ENCODE measurements at places on chromosomes 16 and 17. TPM values are rescaled to one million over a fixed set of nuclear protein-coding genes. Genes with fewer than 3 reads are reported as not detected.

- DNase-seq = no peak
Measured at GRCh38 chr16:2210386-2211365, at the start of gene BRICD5. BRICD5 (minus strand) TSS chr16:2210863; CDS start chr16:2210833, 30 bp downstream.

DNA sequence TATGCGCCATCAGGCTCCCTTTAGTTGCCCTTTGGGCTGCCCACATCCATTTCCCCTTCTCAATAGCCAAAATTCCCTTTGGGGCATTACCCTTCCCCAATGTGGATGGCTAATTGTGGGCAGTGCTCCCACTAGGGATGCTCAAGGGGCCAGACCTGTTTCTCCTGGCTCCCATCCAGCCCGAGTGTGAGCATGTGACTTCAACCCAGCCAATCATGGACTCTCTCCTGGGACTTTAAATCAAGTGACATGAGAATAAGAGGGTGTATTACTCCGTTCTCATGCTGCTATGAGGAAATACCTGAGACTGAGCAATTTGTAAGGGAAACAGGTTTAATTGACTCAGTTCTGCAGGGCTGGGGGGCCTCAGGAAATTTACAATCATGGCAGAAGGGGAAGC is 60.9 kb upstream of the WSB1 start:
- DNase-seq = no peak

- DNase-seq = no peak
Measured at GRCh38 chr16:5323284-5324141, 225.9 kb upstream of the EEF2KMT start.

- DNase-seq = no peak
Measured at GRCh38 chr16:53172517-53172916, 117.7 kb downstream of the CHD9 start.

GRCh38 chr16:67163164-67163998 is 1.2 kb upstream of the HSF4 start:
- no peak for DNase-seq

DNA sequence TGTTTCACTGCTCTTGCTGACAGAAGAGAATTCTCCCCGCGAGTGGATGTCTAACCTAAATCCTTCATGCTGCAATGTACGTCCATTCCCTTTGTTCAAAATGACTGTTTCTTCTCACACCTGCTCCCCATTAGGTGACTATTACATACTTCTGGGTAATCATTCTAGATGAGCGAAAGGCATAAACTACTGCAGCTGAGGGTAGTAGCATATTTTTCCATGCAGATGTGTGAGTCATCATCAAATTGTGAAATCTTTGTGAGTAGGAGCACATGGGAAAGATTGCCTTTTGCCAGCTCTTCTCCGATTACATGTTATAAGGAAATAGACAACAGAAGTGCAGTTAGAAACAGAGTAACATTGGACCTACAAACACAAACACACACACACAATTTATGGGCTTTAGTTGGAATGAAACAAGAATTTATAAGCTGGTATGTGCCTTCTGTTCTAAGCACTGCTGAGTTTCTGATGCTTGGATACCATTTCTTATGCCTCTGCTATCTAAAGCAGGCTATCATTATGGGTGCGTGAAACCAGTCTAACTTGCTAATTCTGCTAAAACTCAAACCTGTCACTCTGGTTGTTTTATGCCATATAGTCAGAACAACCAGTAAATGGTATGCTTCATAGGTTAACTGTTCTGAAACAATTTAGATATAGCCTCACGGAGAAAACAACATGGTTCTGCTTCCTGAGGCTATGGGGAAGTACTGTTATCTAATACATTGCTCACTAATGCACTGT is 346.9 kb upstream of the PSMD7 start:
- no peak for DNase-seq

- DNase-seq = no peak
Measured at GRCh38 chr17:45172541-45173286, 11.0 kb downstream of the HEXIM2 start.

DNA sequence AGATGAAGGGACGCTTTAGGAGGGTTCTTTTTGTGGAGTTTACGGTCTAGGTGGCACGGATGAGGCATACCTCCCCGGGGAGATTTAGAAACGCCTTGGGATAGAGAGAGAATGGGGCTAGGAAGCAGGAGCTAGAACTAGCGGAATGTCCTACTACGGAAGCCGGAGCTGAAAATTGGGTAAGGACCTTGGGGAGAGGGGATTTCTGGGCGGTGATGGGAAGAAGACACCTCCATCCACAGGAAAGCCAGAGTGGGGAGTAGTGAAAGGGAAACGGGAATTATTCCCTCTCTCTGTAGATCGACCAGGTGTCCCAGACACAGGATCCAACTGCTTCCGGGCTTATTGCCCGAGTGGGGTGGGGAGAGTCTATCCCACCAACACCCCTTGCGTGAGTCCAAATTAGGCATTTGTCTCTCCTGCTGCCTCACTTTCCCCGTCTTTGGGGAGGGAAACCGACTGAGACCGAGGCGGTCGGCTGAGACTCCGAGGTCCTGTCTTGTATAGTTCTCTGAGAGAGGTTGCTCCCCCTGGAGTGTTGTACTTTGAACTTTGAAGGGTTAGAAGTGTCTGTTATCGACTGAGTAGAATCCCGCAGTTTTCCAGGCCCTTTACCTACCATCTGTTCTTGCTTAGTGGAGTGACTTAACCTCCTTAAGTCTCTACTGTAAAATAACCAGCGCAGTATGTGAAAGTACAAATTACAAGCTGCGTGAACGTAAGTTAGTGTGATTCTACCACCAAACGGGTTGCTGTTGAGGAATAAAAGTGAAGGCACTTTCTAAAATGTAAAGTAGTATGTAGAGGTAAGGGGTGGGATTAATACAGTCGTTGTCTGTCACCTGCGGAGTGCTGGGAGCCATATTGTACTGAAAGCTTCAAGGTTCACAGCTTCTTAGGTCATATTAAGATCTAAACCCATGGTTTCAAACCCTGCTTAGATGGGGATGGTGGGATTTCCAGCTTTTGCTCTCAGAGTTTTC is 1.0 kb downstream of the RSPRY1 start:
- DNase-seq = no peak

DNA sequence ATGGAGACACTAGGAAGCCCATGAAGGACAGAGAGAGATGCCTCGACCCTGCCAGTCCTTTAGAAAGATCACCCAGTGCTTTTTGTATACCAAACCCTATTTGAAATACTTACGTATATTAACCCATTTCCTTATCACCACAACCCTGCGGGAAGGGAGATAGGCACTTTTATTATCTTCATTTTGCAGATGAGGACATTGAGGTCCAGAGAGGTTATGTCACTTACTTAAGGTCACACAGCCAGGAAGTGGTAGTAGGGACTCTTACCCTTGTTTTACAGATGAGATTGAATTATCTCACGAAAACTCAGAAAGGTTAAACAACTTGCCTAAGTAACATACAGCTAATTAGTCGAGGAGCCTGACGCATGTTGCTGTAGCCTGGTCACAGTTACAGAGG is 38.2 kb downstream of the IL4R start:
- DNase-seq = no peak

GRCh38 chr16:59210955-59211541 is 476.9 kb upstream of the GOT2 start:
- DNase-seq = no peak

DNA sequence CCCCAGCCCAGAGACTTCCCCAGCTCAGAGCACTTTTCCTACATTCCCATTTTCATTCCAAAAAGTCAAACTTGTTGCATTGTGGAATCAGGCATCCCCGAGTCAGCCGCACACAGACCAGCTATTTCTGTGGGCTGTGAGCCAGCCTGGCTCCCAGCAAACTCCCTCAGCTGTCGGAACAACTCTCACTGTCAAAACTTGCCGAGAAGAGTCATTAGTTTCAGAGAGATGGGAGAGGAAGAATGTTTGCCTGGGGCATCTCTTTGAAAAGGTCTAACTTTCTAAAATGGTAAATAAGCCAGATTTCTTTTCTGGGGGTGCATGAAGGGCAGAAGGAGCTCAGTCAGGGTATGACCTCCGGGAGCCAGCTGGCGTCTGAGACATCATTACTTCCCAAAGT is 280.0 kb downstream of the TMEM114 start:
- no peak for DNase-seq

DNA sequence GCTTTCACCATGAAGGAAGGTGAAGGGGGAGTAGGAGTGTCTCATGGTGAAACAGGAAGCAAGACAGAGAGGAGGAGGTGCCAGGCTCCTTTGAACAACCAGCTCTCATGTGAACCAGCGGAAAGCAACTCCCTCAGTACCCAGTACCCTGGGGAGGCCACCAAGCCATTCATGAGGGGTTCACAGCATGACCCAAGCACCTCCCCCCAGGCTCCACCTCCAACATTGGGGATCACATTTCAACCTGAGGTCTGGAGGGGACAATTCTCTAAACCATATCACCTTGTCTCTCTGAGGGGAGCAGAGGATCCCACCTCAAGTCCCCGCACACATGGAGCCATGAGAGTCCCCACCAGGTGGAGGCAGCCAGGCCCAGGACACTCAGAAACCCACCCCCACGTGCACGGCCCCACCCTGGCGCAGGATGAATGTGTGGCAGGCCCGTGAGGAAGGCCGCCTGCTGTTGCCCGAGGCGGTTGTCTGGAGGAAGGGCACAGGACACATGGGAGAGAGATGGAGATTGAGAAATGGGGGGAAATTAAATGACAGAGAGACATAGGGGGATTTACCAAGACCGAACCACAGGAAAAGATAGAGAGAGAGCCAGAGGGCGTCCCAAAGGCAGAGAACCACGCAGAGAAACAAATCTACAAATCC is 85.9 kb downstream of the TMEM132E start:
- DNase-seq = no peak

GRCh38 chr16:819336-820043 is 19.0 kb upstream of the GNG13 start:
- peak; percentile 56 for DNase-seq

DNA sequence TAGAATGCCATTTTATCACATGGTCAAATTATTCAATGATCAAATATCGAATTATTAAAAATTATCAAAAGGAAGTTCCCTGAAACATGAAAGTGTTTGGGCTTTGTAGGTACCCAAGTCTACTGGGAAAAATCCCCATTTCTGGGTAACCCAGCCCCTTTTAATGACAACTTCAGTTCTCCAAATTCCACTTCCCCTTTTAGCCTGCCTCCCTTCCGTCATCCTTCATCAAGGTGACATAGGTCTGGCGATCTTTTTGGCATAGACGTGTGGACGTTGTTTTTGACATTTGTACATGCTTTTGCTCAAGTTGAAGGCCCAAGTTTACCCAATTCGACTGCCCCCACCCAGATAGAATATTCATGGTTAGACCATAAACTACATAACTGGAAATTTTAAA is 660.9 kb downstream of the MAF start:
- no peak for DNase-seq

DNA sequence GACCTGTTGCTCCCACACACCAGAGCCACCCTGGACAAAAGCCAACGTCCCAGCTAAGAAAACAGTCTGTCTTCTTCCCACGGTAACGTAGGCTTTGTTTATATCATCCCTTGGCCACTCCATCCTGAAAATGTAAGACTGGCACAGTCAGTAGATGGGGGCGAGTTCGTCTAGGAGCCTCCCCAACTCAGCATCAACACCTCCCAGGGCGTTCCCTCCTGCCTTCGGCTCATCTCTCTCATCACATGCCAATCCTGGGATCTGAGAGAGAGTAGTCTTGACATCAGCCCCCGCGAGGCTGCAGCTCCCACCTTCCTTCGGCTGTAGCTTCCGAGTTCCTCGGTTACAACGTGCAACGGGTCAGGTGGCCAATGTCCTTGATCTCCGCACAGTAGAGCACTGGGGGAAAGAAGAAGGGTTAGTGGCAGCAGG is 894 bp downstream of the RNF227 start:
- DNase-seq = no peak

DNA sequence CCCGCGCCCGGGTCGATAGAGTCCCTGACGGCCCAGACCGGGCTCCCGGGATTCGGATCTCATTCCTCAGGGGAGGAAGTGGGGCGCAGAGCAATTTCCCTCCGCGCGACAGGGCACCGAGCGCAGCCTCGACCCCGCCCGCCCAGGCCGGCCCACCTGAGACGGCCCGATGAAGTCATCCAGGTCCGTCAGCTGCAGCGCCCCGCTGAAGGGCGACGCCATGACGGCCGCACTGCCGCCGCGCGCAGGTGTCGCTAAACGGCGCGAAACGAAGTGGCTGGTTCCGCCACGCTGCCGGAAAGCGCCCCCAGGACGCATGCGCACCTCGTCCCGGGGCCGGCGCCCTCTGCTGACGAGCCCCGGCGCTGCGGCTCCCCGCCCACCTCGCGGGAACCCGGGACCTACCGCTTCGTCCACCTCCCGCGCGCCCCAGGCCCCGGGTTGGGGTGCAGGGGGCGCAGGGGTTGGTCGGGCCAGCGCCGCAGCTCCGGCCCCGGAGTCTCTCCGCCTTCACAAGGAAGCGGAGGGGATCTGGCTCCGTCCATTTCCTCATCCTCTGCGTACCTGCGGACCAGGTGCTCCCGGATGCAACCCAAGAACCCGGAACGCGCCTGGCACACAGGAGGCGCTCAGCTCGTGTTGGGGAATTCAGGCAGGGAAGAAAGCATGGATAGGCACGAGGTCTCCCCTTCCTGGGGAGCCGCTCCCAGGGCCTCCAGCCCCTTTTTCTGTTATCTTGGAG is at the start of gene CIAO3:
Gene CIAO3, minus strand, starts transcription at position 234 of the 742 bp plus-strand sequence. Its CDS starts 12 bp downstream, at position 222.
- DNase-seq = peak; percentile 80

- no peak for DNase-seq
Measured at GRCh38 chr16:54585998-54586340, 299.4 kb upstream of the IRX3 start.

DNA sequence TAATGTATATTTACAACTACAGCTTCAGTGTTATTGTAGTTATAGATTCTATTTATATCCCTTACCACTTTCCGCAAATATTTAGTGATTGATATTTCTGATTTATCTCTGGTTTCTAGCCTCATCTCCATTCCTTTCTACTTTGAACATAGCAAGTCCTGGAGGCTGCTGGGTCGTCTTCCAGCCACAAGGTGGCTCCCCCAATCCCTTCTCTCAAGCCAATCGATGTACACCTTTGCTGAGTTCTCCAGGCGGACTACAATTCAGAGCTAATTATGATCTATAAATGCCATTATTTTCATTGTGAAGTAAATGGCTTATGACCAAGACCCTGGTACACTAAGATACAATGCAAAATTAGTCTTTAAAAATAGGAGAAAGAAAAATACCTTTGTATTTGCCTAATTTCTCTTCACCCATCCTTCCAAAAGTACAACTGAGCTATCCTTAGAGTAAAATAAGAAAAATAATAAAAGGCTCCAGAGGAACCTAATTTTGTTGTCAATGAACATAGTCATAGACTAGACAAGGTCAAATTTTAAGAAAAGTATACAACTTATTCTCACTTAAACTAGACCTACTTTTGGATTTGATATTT is 122.1 kb downstream of the SKAP1 start:
- peak; percentile 53 for DNase-seq

GRCh38 chr17:39352986-39353385 is 48.4 kb downstream of the FBXL20 start:
- no peak for DNase-seq

GRCh38 chr17:31835984-31836383 is 23.1 kb downstream of the COPRS start:
- no peak for DNase-seq

Gene TNS4
- total RNA-seq = 3.7 TPM

Gene RAB11FIP4
- total RNA-seq = 50.1 TPM

Gene HBA2
- total RNA-seq = 13.2 TPM

Gene RUNDC3A
- total RNA-seq = not detected

Gene GNGT2
- total RNA-seq = 4.9 TPM

Gene CCDC200
- not detected for total RNA-seq

Gene CPNE7
- total RNA-seq = 7.8 TPM

Gene CCDC78
- 17.1 TPM for total RNA-seq

Gene CEP295NL
- 3.1 TPM for total RNA-seq

Gene DERL2
- total RNA-seq = 73.9 TPM

Gene SMG6
- total RNA-seq = 42.7 TPM

Gene MBTPS1
- 122 TPM for total RNA-seq

Gene LRRC75A
- 5.2 TPM for total RNA-seq

Gene HOXB5
- total RNA-seq = not detected

Gene PTX4
- total RNA-seq = not detected

Gene IGSF6
- 0.28 TPM for total RNA-seq

Data from T-cell (primary cell).